LoVo (cell line): ENCODE measurements at places on chromosomes 3 and 15.

GRCh38 chr3:108806316-108806715 lies 16.3 kb upstream of the TRAT1 start:
- no peak for DNase-seq

- no peak for DNase-seq
Measured at GRCh38 chr3:24538891-24539290, 44.2 kb upstream of the THRB start.

DNA sequence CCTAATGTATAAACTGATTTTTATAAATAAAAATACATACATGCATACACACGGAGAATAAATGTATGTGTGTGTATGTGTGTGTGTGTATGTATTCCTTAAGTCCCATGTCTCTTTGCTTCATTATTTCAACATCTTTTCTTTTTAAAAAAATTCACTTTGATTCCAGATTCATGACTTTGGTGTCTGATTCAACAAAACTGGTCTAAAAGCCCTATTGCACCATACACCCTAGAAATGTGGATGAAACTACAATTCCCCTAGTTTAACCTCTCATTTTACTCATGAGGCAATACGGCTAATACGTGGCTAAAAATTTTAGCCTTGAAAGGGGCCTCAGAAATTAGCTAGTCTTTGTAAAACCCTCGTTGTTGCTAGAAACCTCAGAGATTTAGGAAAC lies 228.1 kb downstream of the ADAMTS9 start:
- DNase-seq: no peak

DNA sequence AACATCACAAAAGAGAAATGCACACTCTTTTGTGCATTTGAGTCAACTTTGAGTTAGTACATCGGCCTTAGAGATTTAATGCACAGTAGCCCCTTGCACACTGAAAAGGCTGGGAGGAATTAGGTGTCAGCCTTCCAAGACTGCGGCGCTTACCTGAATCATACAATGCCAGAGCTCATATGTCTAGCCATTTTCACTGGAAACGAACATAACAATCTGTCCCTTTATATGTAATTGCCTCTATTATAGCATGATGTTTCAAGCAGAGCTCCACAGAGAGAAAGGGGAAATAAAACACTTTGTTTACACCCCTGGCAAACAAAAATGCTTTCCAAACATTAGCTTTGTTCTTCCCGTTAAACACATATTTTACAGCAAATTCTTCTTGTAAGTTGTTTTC lies 315.7 kb upstream of the SLCO3A1 start:
- DNase-seq: no peak

DNA sequence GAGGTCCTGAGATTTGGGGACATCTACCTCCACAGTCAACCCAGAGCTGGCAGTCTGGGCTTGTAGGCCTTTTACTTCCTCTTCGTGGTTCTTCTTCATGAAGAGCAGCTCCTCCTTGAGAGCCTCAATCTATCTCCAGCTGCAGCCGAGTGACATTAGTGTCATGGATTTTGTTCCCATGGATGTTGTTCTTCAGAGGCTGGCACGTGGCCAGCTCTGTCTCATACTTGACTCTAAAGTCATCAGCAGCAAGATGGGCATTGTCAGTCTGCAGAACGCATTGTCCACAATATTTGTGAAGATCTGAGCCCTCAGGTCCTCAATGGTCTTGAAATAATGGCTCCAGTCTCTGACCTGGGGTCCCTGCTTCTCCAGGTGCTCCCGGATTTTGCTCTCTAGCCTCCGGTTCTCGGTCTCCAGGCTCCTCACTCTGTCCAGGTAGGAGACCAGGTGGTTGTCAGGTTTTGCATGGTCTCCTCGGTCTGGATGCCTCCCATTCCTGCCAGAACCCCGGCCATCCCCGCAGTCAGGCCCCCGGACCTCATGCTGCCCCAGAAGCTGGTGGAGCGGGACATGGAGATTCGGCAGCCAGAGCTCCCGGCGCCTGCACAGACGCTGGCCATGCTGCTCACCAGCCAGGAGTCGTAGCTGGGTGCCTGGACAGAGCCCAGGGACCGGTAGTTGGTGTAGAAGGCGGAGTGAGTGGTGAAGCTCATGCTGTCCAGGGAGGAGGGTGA lies 3.4 kb upstream of the CCNL1 start:
- DNase-seq: no peak

DNA sequence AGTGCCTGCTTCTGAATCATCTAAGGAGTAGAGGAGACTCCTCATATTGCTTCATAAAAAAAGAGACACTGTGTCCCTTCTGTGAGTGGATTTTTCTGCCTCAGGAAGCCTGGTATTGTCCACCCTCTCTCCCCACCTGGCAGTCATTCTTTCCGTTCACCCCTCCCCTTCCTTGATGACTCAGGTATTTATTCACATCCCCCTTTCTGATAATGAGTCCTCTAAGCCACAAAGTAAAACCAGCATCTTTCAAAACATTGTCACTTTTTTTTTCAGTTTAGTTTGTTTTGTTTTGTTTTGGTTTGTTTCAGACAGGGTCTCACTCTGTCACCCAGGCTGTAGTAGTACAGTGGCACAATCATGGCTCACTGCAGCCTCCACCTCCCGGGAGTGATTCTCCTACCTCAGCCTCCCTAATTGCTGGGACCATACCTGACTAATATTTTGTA lies 65.2 kb upstream of the UBE2E1 start:
- peak; percentile 69 for DNase-seq

DNA sequence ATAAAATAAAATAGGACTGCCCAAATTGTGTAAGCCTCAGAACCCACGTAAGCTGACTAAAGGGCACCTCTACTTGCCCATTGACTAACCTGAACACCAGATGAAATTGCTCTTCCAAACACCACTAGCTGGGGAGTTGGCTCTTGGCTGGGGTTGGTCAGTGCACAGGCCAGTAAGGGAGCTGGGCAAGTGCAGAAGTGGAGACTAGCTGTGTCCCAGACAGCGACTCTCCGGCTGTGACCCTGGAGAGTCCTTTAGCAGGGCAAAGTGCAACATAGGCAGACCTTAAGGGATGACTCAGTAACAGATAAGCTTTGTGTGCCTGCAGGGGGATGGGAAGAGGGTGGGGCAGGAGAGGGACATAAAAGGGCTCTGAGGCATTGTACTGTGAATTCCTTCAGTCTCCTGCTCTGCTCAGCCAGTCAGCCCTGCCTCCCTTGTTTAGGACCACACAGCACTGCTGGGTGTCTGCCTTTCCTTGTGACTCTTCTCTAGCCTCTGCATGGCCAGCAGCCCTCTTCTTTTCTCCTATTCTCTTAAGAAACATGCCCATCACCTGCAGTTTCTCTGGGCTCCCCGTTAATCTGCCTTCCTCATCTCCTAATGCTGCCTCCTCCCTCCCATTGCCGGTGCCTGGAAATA lies 13.2 kb downstream of the NR1I2 start:
- DNase-seq: peak; percentile 90

- DNase-seq: no peak
Measured at GRCh38 chr15:92149465-92149864, 244.2 kb upstream of the ST8SIA2 start.

- no peak for DNase-seq
Measured at GRCh38 chr3:20480786-20481365, 294.9 kb upstream of the SGO1 start.

- no peak for DNase-seq
Measured at GRCh38 chr15:54424171-54424570, 445.9 kb downstream of the UNC13C start.

- no peak for DNase-seq
Measured at GRCh38 chr3:104106276-104106675, 1260.4 kb upstream of the ALCAM start.

GRCh38 chr15:75736256-75736655 lies 23.6 kb upstream of the CSPG4 start:
- no peak for DNase-seq

DNA sequence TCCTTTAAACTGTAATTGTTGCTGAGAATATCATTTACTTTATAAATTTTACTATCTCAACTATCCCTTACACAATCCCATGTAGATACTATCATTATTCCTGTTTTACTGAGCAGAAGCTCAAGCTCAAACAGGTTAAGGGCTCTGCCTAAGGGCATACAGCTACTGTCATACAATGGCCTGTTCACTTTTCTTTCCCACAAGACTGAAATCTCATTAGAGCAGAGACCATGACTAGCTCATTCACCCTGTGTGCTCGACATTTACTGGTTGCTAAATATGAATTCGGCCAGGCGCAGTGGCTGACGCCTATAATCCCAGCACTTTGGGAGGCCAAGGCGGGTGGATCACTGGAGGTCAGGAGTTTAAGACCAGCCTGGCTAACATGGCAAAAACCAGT lies 1.6 kb upstream of the MESP2 start:
- DNase-seq: no peak

GRCh38 chr3:27596334-27596841 lies 112.2 kb upstream of the SLC4A7 start:
- DNase-seq: no peak

DNA sequence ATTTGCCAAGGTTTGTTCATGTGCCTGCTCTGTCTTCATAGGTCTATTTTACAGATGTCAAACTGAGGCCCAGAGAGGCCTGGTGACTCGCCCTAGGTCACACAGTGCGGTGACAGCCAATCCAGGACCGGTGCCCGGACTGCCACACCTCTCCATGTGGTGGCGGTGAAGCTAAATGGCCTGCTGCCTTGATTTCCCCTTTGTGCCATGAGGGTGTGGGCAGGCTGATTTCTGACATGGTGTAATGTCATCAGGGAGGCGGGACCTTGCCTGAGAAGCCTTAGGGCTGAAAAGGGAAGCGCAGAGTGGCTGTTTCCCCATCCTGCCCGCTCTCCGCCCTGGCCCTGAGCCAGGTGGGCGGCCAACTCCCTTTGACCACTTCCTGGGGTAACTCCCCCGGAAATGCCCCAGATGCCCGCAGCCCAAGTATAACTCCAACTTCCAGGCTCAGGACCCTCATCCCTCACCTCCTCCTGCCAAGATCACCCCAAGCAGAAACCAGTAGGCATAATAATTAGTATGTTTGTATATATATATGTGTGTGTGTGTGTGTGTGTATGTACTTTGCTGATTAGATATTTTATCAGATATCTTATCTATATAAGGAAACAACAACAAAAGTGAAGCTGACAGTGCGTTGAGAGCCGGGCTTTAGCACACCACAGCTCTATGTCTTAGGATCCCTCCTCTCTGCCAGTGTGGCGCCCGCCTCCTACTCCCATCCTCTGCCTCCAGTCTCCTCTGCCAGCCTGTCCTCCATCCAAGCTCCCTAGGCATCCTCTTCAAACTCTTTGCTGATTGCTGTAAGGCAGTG lies 63.9 kb downstream of the IQSEC1 start:
- DNase-seq: no peak

DNA sequence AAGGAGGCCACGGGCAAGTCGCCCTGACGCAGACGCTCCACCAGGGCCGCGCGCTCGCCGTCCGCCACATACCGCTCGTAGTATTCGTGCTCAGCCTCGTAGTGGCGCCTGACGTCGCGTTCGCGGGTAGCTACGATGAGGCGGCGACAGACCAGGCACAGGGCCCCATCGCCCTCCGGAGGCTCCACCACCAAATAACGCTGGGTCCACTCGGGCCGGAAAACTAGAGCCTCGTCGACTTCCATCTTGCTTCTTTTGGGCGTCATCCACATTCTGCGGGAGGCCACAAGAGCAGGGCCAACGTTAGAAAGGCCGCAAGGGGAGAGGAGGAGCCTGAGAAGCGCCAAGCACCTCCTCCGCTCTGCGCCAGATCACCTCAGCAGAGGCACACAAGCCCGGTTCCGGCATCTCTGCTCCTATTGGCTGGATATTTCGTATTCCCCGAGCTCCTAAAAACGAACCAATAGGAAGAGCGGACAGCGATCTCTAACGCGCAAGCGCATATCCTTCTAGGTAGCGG lies at the start of gene EPM2AIP1:
Gene EPM2AIP1 (minus strand): TSS at position 326 of the 520 bp plus-strand sequence. CDS start 54 bp downstream, at position 272.
- no peak for DNase-seq

GRCh38 chr15:61974118-61974517 lies 86.1 kb downstream of the VPS13C start:
- DNase-seq: no peak

DNA sequence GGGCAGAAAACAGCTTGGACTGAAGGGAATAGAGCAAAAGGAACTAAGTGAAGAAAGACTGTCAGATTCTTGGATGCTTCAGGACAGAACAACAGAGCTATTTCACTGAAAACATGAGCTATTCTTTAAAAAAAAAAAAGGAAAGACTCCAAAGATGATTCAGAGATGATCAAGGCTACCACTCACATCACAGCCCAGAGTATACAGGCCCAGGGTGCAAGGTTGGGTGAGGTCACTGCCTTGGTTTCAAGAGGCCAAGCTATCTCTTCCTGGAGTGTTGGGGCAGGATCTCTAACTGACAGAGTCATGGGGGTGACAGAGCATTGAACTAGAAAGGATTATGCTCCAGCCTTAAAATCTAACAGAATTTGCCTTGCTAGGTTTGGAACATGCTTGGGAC lies 118.1 kb downstream of the AGBL1 start:
- no peak for DNase-seq

DNA sequence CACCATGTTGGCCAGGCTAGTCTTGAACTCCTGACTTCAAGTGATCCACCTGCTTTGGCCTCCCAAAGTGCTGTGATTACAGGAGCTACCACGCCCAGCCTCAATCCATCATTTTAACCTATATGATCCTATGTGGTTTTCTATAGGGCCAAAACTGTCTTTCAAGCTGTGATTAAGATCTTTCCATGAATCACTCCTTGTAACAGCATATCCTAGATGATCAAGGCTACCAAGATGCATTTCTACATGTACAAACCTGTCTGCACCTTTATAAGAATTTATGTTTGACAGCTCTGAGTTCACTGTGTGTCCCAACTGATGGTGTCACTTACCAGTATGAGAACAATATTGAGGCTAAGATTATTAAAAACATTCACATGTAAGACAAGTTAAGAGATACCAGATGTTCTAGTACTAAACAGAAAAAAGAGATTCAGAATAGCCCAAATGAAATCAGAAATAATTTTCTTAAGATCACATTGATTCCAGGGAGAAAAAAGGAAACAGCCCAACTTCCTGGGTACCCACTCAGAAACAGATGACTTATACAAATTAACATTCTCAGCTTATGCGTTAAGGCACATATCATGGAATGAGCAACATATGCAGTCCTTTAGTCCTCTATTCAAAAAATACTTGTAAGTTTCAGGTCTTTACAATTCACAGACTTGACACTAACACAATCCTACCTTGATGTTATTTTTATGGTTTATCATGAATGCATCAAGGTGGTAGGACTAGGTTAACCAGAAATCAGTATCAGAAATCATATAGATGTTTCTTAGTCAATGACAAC lies 24.8 kb upstream of the PPIB start:
- no peak for DNase-seq

- DNase-seq: no peak
Measured at GRCh38 chr3:4409415-4409814, 57.7 kb downstream of the SUMF1 start.

GRCh38 chr3:165502707-165503106 lies 306.5 kb upstream of the SLITRK3 start:
- DNase-seq: no peak

- DNase-seq: no peak
Measured at GRCh38 chr15:91122296-91122695, 22.2 kb downstream of the SV2B start.
